Activated naive CD4-positive, alpha-beta T cell (primary cell): ENCODE measurements at places on chromosomes 4 and X.

- no peak for DNase-seq
Observed at GRCh38 chrX:16604337-16604736, 45.6 kb upstream of the S100G start.

GRCh38 chr4:106494066-106494465 is 125.5 kb upstream of the GIMD1 start:
- DNase-seq, result no peak

DNA sequence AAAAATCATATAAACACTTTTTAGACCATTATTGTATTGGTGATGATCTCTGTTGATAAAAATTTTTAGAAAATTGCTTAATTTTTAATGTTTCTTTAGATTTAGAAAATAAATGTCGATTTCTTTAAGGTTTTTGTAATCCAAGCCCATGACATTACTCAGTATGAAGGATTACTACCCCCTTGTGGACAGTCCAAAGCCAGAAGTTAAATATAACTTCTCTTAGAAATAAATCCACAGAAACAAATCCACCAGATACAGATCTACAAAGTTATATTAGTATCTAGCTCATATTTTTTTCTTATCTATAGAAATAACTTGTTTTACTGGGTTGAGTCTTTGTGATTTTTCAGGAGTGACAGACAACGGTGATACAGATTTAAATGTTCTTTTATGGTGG is 18.9 kb downstream of the TIFA start:
- DNase-seq, result no peak

GRCh38 chr4:187135878-187136277 is 412.2 kb upstream of the FAT1 start:
- DNase-seq, result no peak

- DNase-seq, result no peak
Observed at GRCh38 chrX:50586407-50586806, 115.8 kb upstream of the DGKK start.

- DNase-seq, result no peak
Observed at GRCh38 chr4:27692868-27693634, 832.4 kb downstream of the STIM2 start.

- DNase-seq, result no peak
Observed at GRCh38 chrX:129445436-129445835, 77.9 kb downstream of the SMARCA1 start.

GRCh38 chrX:53281321-53281822 is at the start of gene IQSEC2:
Gene IQSEC2, minus strand, starts transcription at chrX:53281584.
- DNase-seq, result no peak

- DNase-seq, result no peak
Observed at GRCh38 chr4:184765473-184766340, 31.8 kb upstream of the CENPU start.

DNA sequence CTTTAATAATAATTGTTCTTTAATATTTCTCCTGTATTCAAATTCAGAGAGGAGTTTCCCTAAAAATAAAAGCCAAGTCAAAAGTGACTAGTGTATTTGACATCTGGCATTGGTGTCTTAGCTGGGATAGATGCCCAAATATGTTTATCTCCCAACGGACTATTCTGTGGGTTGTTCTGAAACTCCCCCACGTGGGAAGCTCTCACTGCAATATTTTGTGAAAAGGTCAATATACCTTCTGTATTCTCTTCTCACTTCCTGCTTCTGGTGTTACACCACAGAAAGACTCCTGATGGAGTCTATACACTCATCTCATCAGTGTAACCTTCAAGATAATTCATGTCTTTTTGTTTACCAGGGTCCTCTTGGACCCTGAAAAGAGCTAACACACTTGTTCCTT is 2052.8 kb upstream of the TENM3 start:
- DNase-seq, result no peak

- no peak for DNase-seq
Observed at GRCh38 chrX:78452356-78452755, 124.9 kb upstream of the CYSLTR1 start.

DNA sequence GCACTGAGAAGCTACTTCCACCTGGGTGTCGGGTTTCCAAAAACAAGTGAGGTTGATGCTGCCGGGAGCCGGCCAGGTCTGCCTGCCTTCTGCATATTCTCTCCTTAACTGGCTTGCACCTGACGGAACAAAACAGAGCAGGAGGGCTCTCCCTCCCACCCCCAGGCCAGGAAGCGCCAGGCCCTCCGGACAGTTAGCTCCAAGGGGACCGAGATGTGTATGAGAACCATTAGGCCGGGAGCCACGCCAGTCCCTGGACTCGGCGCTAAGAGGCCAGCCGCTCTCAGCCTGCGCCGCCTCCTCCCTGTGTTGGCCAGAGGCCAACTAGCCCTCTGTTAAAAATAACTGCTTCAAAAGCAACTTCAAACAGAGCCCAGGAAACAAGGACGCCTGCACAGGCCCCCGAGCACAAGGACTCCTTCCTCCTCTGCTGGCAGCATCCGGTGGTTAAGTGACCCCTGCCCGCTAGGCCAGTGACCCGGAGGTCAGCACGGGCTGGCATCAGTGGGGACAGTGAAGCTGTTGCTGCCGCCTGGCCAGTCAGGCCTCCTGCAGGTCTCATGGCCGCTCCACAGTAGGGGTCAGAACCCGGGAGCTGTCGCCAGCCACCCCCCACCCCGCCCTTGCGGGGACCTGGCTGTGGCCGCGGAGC is 107.9 kb downstream of the ABLIM2 start:
- DNase-seq, result no peak

DNA sequence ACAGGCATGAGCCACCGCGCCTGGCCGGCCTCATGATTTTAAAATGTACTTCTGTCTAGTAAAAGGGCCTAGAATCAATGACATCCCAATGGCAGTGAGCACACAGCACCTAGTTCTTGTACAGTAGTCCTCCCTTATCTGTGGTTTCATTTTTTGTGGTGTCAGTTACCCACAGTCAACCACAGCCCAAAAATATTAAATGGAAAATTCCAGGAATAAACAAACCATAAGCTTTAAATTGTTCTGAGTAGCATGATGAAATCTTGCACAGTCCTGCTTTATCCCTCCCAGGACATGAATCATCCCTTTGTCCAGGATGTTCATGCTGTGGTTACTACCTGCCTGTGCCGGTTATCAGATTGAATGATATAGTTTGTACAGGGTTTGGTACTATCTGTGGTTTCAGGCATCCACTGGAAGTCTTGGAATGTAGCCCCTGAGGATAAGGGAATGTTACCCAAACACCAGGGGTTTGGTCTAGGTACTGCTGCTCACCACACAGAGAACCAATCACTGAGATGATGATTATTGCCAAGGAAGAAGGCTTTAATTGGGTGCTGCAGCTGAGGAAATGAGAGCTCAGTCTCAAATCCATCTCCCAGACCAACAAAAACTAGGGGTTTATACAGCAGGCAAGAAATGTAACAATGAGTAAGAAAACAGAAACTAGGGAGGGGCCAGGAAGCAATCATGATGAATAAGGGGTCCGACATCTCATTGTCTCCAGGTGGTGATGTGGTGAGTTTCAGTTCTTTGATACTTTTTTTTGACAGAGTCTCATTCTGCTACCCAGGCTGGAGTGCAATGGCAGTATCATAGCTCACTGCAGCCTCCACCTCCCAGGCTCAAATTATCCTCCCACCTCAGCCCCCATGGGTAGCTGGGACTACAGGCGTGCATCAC is 16.2 kb upstream of the FHL1 start:
- no peak for DNase-seq
